Activated CD8-positive, alpha-beta T cell treated with anti-CD3 and anti-CD28 coated beads, Interleukin-2, amount 10 ng/mL, durations not matched to agents 7 days and 5 days (primary cell): ENCODE measurements at places on chromosomes 2 and 18.

DNA sequence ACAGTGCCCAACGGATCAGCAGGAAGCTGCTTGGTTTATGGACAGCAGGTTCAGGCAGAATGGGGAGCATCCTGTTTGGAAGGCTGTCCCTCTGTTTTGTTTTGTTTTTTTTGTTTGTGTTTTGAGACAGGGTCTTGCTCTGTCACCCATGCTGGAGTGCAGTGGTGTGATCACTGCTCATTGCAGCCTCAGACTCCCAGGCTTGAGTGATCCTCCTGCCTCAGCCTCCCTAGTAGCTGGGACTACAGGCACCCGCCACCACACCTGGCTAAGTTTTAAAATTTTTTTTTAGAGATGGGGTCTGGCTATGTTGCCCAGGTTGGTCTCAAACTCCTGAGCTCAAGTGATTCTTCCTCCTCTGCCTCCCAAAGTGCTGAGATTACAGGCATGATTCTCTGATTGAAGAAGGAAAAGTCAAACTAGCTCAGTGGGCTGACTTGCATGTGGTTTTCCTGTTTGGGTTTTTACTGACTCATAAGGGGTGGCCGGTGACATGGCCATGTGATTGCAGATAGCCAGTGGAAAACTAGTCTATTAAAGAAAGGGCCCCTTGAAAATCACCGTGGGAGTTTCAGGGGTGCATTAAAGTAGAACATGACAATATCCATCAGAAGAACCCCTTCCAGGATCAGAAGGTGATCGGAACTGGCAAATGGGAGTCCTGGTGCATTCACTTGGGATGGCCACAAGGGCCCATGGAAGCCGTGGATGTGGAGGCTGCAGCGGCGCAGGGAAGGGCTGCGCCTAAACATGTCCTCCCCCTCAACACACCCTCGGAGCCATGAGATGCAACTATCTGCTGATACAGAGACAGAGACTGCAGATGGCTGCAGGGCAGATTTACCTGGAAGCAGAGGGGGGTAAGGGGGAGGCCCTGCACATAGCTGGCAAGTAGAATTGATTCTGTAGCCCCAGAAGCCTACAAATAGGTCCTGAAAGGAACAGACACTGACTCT, 26.5 kb downstream of the AQP12B start:
- peak; percentile 61 for DNase-seq

GRCh38 chr2:10489842-10490555, 41.9 kb upstream of the ODC1 start:
- no peak for DNase-seq

- DNase-seq: no peak
These were observed 235.2 kb downstream of the MTX2 start for GRCh38 chr2:176504440-176504839.

- DNase-seq: no peak
These were observed 25.3 kb upstream of the STAM2 start for GRCh38 chr2:152200565-152201465.

DNA sequence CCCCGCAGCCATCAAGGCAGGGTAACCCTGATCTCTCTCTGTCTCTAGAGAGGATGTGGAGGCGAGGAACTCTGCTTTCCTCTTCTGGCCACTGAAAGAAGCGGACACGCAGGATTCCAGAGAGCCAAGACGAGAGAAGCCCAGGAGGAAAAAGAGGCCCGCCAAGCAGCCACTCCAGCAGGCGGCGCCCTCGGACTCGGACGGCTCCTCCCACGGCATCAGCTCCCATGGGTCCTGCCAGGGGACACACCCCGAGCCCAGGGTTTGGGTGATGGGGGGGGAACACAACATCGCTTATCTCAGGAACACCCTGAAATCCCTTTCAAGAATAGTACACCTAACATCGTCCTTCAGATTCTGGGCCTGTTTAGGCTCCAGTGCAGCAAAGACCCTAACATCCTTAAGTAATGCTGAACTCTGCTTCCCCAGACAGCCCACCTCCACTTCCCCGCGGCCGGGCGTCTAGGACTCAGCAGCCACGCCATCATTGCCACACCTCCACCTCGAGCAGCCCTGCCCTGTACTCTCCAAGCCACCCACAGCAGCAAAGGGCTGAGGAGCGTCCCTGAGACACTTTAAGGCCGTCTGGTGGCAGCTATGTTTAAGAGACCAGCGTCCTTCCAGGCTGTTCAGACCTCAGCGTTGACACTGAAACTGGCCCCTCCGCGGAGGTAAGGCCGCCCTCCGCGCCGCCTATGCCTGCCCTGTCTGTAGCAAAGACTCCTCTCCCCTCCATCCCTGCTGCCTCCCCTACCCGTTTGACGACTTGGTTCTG, 34.3 kb upstream of the CNGA3 start:
- DNase-seq: no peak

DNA sequence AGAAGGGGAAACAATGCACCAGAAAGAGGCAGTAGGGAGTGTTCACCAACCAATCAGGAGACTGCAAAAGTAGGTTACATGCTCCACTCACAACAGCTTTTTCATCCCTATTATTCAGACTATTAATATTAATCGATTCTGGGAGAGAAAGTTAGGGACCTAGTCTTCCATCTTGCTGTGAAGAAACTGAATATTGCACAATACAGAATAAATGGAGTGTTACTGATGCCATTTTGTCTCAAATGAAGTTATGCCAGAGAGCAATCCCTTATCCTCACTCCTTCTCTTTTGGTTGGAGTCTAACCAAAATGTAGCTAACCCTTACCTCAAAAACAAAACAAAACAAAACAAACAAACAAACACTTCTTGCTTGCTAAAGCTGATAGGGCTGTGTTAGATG, 1120.9 kb upstream of the GYPC start:
- no peak for DNase-seq

- no peak for DNase-seq
These were observed 43.3 kb upstream of the FN1 start for GRCh38 chr2:215479121-215479520.

DNA sequence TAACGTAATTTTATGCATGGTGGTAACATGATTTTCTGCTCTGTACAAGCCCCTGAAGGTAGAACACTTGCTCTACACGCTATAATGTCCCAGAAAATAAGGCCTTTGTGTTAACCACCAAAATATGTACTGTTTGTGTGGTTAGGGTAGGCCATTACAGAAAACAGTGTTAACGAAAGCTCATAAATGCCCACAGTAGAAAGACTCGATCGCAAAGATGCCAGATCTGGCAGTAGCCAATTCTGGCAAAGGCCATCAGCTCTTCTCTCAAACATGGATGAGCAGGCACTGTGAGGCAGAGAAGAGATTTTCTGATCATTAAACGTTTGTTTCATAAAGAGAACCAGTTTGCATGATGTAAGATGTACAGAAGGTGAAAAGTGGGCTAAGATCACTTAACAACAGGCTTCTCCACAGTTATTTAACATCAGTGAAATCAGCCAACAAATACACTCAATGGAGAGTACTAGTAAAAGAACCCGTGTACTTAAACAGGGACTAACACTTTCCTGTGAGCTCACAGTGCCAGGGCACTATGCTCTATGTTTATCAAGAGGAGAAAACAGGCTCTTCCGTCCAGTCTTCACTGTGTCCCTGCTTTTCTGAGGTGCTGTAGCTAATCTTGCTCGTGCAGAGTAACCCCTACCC, 80.3 kb downstream of the SPRED2 start:
- no peak for DNase-seq

DNA sequence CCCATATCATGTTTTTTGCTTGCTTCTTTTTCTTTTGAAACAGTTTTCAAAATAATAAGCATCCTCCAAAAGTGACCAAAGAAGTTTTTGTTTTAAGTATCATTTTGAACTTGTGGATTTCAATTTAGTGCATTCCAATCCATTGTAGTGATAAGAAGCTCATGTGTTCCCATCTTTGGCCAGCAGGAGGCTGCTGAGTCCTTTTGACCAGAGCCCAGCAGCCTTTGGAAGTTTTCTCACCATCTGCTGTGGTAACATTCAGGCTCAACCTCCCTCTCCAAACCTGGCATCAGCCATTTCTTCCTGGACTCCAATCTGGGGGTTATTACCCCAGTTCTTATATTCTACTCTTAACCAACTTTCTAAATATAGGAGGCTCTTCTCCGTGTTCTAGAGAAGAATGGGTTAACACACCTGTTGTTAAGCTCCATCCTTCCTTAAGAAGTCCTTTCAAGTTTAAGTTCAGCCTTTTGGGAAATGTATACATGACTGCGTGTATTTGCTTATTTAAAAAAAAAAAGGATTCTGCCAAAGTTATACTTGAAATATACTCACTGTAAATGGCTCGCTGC, 39.0 kb upstream of the MAL start:
- peak; percentile 67 for DNase-seq

DNA sequence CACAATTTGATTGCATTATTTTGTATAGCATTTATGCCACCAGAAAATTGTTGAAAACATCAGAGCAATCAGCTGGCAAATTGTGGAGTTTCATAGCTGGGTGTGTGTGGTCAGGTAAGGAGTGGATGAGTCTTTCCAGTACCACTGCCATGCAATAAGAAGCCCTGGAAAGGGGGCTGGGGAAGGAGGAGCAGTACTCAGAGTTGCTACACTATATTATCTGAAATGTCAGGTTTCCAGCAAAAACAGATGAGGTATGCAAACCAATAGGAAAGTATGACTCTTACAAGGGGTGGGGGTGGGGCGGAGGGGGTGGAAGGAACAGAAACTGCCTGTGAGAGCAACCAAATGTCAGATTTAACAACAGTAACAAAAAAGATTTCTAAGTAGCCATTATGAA, 112.2 kb downstream of the SOS1 start:
- no peak for DNase-seq

GRCh38 chr2:86622519-86623042, 1.1 kb downstream of the RNF103 start:
- DNase-seq: peak; percentile 41

DNA sequence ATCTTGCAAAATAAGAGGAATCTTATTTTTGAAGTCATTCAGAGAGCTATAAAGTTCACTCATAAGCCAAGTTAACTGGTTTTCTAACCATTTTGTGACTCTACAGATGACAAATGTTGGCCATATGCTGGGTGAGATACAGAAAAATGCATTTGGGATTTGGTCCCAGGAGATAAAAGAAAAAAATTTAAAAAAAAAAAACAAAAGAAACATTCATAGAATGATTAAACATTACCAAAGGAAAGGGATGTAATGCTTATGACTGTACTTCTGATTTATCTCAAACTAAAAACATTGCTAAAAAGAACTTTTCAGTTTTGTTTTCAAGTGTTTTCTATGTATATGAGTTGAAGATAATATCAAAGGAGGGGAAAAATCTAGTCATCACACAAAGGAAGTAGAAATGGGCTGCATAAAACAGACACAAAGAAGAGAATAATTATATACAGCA, 43.1 kb downstream of the PELI1 start:
- DNase-seq: no peak

- DNase-seq: no peak
These were observed 162.7 kb upstream of the NYAP2 start for GRCh38 chr2:225236769-225237323.

DNA sequence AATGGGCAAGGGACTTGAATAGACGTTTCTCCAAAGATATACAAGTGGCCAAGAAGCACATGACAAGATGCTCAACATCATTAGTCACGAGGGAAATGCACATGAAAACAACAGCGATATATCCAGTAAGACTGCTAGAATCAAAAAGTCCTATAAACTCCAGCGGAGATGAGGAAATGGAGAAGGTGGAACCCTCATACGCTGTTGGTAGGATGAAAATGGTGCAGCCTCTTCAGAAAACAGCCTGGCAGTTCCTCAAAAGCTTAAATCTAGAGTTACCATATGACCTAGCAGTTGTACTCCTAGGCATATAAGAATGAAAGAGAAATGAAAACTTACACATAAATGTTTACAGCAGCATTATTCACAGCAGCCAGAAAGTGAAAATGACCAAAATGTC, 48.1 kb downstream of the HPCAL1 start:
- DNase-seq: no peak

DNA sequence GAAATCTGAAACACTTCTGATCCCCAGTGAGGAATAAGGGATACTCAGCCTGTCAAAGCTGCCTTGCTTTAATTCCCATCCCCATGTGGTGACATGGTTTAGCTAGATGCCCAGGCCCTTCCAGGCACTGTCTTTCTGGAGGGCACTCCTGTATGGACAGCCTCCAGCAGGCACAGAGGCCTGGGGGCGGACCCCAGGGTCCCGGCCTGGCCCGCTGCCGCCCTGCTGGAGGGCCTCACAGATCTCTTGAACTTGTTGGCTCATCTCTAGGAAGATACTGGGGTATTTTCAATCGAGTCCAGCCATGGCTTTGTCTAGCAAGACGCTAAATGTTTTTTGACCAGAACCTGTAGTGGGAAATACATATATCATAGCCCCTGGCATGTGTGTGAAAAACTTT, 21.0 kb upstream of the CNNM3 start:
- DNase-seq: no peak

DNA sequence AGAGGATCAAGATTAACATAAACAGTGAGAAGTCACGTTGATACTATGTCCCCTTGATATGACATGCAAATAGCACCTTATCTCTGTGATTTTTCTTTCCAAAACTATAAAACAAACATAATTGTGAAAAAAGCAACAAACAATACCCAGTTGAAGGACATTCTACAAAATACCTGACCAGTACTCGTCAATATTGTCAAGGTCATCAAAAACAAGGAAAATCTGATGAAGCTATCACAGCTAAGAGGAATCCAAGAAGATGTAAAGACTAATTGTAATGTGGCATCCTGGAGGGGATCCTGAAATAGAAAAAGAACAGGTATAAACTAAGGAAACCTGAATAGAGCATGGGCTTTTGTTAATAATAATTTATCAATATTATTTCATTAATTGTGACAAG, 321.5 kb upstream of the MAP2 start:
- DNase-seq: no peak

GRCh38 chr2:151729415-151729811, 4.9 kb downstream of the NEB start:
- DNase-seq: no peak

- no peak for DNase-seq
These were observed 126.2 kb downstream of the NUP35 start for GRCh38 chr2:183250472-183250871.

DNA sequence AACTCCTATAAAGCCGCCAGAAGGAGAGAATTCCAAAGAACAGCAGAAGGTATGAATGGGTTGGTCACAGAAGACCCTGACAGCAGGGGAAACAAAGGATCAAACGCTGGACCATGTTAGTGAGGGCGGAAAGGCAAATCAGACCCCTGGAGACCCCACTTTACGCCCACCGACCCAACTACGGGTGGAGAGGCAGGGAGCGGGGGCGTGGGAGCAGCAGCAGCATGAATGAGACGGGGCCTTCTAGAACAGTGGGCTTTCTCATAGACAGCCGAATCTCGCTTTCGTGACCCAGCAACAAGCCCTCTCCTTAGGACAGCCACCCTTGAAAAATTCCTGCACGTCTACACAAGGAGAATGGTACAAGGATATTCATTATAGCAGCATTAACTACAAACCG, 191.0 kb downstream of the HDAC4 start:
- DNase-seq: no peak

DNA sequence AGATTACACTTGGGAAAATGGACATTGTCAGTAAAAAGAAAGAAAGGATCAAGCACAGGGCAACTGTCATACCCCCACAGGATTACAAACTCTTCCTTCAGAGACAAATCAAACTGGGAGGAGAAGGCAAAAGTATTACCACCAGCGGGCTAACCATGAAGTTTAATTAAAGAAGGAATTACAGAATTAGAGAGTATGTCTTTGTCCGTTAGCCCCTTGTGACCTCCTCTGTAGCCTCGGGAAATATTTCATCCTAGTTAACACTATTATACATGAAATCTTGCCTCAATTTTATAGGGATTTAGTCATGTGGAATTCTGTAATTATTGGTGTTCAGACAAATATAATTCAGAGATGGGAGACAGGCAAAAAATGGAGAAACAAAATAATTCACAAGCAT, 60.7 kb downstream of the PAX3 start:
- no peak for DNase-seq
